ENCODE measurements at places on chromosomes 1 and 21.

GRCh38 chr1:227242811-227243682, 75.2 kb downstream of the CDC42BPA start:
- DNase-seq = no peak

DNA sequence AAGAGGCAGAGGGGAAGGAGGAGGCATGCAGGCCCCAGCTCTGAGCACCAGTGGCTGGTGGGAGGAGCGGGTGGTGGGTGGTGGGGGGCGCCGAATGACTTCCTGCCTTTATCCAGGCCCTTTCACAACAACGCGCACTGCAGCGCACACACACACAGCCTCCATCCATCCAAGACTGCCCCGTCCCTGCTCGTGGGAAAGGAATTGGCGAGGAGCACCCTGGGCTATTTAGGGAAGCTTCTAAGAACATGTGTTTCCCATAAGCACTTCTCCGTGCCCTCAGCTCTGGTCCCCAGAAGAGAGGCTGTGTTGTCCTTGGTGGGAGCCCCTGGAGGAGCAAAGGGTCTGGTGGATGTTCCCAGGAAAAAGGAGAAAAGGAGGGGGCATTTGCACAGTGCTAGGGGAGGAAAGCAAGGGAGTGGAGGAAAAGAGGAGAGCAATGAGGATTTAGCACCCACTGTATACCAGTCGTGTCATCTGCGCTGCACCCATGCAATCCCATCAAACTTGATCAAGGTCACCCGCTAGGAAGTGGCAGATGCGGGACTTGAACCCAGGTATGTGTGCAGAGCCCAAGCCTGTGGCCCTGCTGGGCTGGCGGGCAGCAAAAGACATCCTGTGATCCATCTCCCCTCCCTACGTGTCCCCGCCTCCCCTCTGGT, 28.1 kb downstream of the EPHA2 start:
- DNase-seq = no peak

DNA sequence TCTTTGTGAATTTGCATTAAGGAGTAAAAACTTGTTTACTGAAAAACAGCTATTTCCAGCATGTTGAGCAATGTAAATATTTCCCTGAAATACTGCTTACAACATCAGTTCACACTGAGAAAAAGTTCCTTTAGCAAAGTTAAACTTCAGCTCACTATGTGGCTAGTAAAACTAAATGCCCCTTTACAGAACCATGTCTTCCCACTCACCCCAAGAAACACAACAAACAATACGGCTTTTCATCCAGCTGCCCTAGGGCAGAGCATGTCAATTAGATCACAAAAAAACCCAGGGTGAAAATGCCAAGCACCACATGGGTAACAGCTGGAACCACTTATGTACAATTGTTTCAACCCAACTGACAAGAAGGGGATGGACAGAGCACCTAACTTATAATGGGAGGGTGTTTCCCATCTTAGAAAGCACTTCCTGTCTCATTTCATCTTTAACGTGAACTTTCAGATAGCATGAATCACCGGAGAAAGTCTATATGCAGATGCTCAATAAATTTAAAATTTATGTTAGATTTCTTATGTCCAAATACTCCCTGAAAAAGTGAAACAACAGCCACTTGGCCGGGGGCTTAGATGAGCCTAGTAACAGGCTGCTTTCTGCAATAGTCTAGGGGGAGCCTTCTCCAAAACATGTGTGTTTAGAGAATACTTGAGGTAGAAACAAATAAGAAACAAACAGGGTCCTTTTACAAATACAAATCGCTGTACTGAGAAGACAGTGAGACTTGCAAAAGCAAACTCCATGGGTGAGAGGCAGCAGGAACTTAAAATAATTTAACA, 6.6 kb downstream of the NID1 start:
- DNase-seq = peak; percentile 13

DNA sequence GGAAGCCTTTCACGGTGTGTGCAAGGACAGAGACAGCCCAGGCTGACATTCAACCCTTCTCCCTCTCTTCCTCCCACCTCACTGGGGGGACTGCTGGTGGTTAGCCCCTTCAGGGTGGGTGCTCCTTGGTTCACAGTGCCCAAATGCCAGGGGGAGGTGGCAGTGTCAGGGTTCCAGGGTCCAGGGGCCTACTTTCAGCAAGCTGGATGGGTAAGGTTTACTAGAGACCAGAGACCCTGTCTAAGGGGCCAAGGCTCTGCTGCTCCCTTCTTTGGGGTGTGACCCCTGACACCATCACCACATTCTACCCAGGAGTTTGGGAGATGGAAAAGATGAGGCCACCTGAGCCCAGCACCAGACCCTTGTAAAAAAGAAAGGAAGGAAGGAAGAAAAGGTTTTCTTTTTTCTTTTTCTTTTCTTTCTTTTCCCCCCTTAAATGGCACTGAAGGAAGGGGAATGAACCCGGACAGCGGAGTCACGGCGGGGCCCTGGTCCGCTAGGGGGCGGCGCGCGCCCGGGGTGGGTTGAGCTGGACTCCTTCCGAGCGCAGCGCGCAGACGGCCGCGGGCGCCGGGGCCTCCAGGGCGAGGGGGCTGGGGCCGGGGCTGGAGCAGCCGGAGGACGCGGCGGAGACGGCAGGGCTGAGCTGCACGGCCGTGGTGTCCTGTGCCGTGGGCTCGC, 18.8 kb downstream of the KNCN start:
- DNase-seq = peak; percentile 82

DNA sequence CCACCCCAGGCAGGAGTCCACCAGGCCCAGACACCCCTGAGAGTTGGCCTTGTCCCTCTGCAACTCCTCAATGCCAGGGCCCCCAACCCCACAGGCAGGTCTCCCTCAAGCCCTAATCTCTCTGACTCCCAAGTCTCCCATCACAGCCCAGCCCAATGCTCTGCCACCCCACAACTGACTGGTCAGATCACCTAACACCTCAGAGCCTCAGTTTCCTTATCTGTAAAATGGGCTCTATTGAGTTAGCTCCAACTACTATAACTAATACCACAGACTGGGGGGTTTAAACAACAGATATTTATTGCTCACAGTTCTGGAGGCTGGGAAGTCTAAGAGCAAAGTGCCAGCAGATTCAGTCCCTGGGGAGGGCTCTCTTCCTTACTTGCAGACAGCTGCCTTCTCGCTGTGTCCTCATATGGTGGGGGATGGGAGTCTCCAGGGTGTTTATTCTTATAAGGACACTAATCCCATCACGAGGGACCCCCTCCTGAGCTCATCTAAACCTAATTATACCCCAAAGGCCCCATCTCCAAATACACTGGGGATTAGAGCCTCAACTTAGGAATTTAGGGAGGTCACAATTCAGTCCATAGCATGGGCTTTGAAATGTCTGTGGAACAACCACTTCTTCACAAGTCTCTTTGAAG, 34.9 kb upstream of the ZC3H12A start:
- DNase-seq = no peak

DNA sequence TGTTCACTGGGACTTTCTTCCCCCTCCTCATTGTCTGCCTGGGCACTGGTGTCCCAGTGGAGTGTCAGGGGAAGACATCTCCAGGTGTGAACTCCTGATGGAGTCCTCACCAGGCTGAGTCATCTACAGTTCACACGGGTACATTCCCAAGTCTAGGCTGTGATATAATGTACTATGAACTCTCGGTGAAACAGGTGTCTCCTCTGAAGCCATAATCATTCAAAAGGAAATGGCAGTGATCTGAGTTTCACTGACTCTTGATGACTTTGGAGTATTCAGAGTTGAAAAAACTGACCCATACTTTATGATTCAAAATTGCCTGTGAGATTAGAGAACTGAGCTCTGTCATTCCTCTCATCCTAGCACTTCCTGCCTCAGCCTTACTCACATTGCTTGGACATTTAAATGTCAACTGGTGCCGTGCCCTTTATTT, 9.1 kb downstream of the LAMC2 start:
- DNase-seq = peak; percentile 67

DNA sequence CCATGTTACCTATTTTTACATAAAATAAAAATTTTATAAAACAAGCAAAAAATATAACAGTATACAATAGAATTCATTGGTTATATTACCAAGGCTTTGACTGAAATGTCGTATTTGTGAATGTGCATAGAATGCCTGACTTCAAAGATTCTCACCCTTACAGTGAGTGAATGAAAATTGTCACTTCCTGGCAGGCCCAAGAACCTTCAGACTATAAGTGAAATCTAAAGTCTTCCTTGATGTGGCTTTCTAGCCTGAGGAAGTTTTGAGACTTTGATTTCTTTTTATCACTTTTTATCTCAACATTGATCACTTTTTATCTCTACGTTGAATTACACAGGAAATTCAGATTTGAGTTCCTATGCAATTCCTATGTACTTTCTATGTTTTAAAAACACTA, 104.7 kb upstream of the KIAA0040 start:
- DNase-seq = no peak

All from hepatocyte (in vitro differentiated cells).